ENCODE measurements at places on chromosomes 1 and 21.

GRCh38 chr1:222171005-222171404 lies 376.9 kb downstream of the HHIPL2 start:
- DNase-seq: peak; percentile 23

GRCh38 chr1:153430166-153430553 lies 13.8 kb downstream of the S100A7A start:
- no peak for DNase-seq

GRCh38 chr1:154874465-154874864 lies 4.4 kb upstream of the KCNN3 start:
- DNase-seq: no peak

GRCh38 chr1:196628838-196629237 lies 20.6 kb upstream of the KCNT2 start:
- no peak for DNase-seq

DNA sequence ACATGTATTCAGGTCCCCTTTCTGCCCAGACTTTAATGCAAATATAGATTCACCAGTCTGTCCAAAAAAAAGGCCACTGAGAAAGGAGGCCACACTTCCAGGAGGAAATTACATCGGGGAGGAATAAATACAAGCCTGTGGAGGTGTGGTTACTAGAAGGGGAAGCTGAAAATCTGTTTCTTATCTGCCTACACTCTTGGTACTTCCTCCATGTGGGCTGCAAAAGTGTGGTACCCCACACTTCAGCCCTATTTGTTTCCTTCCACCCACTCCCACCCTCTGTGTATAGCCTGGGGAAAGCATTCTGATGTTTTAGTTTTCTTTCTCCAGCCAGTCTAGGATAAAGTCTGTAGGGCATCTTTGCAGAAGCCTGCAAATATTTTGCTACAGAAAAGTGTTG lies 38.4 kb downstream of the UTP25 start:
- DNase-seq: no peak

DNA sequence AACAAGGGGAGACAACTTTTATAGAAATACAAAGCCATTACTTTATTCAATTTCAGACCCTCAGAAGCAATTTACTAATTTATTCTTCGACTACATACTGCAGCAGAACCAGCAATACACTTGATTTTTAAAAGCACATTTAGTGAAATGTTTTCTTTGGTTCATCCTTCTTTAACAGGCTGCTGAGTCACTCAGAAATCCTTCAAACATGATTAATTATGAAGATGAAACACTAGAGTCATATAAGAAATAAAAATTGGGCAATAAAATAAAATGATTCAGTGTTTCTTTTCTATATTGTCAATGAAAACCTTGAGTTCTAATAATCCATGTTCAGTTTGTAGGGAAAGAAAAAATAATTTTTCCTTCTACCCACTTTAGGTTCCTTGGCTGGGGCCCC lies 47.0 kb downstream of the CHML start:
- DNase-seq: no peak

DNA sequence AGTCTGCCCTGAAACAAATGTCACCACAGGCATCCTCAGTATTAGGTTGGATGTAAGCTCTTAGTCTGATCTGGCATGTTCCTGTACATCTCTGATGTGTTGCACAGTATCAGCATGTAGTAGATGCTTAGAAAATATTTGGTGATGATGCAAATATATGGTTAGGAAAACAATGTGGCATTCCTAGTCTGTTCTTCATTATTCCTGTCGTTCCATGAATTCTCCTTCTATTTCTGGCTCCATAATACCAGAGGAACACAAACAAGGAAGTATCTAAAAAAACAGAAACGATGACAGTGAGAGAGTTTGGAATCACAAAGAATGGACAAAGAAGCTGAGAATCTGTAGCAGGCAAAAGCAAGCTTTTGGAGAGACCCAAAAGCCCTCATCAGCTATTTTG lies 236.6 kb downstream of the HHAT start:
- no peak for DNase-seq

DNA sequence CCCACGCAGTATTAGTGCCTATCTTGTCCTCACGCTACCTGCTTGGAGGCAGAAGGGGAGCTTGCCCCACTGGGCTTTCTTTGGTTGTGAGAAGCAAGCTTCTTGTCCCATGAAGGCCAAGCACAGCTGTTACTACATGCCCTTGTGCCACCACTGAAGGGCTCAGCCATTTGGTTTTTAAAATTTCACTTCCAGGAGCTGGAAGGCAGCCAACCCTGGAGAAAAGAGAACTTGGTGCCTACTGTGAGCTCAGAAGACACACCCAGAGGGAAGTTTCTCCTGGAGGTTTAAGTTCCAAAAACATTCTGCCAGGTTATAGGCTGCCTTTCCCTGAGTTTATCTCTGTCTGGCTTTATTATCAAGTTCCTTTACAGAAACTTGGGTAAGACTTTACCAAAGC lies 187.4 kb downstream of the SLC35F3 start:
- no peak for DNase-seq

DNA sequence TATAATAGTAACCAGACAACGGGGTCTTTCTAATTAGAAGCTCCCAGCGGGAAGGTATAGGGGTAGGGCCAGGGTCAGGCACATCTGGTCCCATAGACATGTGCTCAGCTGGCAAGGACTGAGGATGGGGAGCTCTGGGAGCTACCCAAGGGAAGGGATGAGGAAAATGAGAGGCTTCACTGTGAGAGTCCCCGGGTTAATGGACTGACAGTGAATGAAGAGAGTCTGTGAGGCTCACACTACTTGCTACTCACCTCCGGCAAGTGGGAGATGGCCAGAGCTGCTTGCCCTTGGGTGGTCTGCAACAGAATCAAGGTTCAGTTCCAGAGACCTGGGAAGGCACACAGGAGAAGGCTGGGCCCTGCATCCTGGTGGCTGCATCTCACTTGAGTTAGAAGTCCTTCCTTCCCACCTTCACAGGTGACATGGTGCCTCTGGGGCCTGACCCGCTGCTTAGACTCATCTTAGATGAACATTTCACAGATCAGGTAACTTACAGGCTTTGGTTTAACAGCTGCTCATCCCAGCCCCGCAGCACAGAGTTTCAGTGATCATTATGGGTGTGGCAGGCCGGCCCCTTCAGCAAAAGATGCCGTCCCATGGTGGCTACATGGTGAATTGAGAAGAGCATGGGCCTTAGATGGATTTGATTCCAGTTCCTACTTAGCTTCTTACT lies 31.7 kb downstream of the EIF2D start:
- DNase-seq: no peak

- DNase-seq: no peak
These were observed 580 bp upstream of the ATP5PO start for GRCh38 chr21:33916200-33916567.

GRCh38 chr1:245087723-245088122 lies 67.1 kb upstream of the KIF26B start:
- no peak for DNase-seq

DNA sequence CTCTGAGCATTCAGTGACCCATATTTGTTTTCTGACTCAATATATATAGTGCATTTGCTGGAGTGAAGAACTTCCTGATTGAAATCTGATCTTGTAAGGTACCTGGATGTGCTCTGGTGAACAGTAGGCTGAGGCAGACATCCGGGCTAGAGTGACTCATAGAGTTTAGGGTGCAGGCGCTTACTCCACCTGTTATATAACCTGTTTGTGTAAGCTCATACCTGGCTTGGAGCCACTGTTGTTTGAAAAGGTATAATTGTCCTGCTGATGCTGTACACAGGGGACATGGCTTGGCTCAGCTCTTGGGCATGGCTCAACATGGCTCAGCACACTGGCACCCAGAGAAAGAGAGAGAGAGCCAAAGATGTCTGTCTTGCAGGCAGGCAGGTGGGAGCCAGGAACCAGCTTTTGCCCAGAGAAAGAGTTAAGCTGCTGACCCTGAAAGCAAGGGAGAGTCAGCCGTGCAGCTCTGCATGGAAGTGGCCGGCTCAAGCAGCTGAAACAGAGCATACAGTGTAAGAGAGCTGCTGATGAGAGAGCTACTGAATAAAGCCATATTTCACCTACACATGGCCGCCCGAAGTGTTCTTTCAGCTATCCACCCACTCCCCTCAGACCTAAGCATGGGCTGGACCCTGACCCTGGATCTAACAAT lies 43.2 kb downstream of the GJA5 start:
- no peak for DNase-seq

GRCh38 chr21:34180826-34181359 lies 107.5 kb downstream of the MRPS6 start:
- DNase-seq: no peak

DNA sequence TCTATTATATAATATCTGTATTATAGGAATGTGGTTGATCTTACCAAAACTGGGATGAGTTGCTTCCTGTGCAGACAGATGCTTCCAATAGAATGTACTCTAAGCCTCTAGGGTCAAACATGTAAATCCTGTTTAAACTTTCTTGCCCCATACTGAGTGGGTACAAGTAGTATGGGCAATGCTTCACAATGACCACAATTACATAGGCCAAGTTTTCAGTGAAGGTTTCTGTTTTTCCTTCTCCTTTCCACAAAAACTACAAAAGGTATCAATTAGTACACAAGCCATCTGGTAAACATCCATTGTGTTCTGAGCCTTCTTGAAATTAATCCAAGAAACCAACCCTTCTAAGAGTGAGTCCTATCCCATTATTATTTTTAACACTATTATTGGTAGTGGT lies 16.8 kb downstream of the OTUD7B start:
- no peak for DNase-seq

DNA sequence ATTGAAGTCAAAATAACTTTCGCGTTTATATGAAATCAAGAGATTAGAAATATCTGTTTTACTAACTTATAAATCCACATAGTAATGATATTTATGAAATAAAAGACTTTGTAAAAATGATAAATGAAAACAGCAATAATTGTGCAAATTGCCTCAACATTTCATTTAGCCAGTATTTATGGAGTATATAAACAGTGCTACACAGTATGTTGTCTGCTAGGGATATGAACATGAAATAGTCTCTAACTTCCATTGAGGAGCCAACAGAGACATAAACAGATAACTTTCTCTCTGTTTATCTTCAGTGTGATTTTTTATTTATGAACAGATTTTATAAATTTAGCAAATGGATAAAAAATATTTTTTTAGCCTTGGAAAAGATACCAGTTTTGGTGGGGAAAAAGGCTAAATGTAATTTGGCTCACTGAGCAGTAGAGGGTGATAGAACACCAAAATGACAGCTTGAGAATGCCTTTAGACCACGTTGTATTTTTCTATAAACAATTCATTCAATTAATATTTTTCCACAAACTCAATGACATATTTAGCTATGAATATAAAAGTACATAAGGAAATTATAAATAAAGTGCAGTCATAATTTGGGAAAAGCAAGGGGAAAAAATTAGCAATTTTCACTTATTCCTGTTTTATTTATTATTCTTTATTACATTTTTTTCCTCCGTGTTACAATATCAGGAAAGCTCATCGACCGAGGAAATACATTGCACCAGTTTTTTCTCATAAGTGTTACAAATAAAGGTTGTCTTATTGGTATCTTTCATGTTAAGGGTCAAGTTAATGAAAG lies 47.5 kb upstream of the EEIG2 start:
- DNase-seq: peak; percentile 11

- DNase-seq: no peak
These were observed 23.3 kb downstream of the TOMM20 start for GRCh38 chr1:235105051-235106043.

DNA sequence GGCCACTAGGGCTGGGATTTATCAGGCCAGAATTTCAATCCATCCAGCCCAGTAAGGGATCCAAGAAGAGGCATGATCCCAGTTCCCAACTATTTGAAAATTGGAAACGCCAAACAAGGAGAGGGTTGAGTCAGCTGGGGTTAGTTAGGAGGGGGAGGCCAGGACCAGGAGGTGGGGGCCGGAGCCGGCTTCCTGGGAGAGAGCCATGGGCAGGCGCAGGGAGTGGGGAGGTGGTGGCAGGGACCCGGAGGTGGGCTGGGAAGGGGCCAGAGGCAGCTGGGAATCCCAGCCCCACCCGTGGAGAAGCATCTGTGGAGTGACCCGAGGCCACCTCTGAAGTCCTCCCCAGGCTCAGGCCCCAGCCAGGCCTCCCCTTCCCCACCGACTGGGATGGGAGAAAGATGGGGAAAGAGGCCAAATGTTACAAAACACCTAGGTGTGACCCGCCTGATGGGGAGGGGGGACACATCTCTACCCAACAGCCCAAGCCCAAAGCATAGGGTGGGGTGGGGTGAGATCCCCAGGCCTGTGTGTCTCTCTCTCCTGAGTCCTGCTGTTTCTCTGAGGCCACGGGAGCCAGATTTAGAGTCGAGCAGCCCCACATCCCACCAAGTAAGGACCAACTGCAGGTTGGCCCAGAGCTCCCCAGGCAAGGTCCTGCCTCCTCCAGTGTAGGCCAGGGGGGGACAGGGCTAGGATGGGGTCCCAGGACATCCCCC lies 10.1 kb downstream of the HSPG2 start:
- no peak for DNase-seq

DNA sequence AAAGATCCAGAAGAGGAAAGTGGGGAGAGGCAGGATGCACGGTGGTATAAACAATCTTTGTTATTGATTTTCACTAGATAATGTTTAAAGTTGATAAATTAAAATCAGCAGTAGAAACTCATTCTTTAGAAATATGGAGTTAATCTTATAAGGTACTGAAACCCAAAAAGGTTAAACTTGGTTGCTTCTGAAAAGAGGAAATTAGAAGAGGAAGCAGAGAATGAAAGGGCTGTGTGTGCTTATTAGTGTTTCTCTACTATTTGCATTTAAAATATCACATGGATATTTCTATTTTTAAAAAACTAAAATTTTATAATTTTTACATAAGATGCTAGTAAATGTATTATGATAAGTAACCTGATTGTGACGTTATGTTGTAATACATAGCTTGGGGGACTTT lies 24.4 kb downstream of the C1orf141 start:
- peak; percentile 1 for DNase-seq

- no peak for DNase-seq
These were observed 14.0 kb upstream of the TBX15 start for GRCh38 chr1:119002028-119002686.

- no peak for DNase-seq
These were observed 1.9 kb downstream of the ELAVL4 start for GRCh38 chr1:50110656-50111055.

DNA sequence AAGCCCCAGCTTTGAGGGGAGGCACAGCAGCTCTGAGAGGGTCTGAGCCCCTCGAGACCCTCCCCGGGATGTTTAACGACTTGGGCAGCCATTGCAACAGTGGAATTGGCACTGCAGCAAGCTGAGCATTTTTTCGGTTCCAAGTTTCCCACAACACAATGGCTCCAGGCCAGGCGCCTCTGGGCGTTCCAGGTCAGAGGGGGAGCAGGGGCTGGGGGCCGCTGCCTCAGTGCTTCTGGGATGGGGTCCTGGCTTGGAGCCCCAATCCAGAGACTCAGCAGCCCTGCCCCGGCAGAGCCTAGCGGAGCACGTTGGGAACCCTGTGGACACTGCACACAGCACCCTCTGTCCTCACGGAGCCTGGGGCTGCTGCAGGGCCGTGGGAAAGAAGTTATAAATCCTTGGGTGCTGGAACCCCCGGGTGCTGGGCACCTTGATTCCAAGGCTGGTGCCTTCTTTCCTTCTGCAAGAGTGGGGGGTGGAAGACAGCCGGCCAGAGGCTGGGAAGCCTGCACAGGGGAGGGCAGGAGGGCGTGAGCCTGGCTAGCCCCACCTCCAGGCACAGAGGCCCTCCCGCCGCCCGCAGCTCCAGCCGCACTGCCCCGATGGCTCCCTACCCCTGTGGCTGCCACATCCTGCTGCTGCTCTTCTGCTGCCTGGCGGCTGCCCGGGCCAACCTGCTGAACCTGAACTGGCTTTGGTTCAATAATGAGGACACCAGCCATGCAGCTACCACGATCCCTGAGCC lies 50.1 kb downstream of the COL18A1 start:
- no peak for DNase-seq

Measured in KG1 (cell line).